Peyer's patch (tissue), 4 donors: ENCODE measurements at places on chromosomes 7 and 10. TPM values are rescaled to one million over a fixed set of nuclear protein-coding genes. Genes with fewer than 3 reads are reported as not detected.

- no peak for DNase-seq
- H3K4me1 ChIP-seq, result no peaks in the 10 kb centered on the region
- H3K36me3 ChIP-seq, result no peaks in the 10 kb centered on the region
- H3K27ac ChIP-seq, result no peak overlapping the region
- no peak overlapping the region for H3K4me3 ChIP-seq
Observed at GRCh38 chr7:37546677-37547076, 98.0 kb upstream of the ELMO1 start.

- no peaks in the 10 kb centered on the region for H3K36me3 ChIP-seq
- DNase-seq, result no peak
- H3K4me3 ChIP-seq, result no peak overlapping the region
- H3K27me3 ChIP-seq, result peaks cover 9% of the 10 kb centered on the region
- H3K4me1 ChIP-seq, result peaks cover 26% of the 10 kb centered on the region
Observed at GRCh38 chr10:101046332-101047238, 15.2 kb upstream of the KAZALD1 start.

Gene CNPY1
- total RNA-seq, result 0.40 TPM

GRCh38 chr7:110119883-110120581 is 970.9 kb upstream of the LRRN3 start:
- no peaks in the 10 kb centered on the region for H3K4me1 ChIP-seq
- no peak overlapping the region for H3K27ac ChIP-seq
- no peak for DNase-seq

Gene LRMDA
- total RNA-seq, result 2.4 TPM

GRCh38 chr10:35369049-35369611 is 32.8 kb downstream of the CCNY start:
- H3K27ac ChIP-seq, result no peak overlapping the region
- H3K4me1 ChIP-seq, result no peaks in the 10 kb centered on the region
- no peaks in the 10 kb centered on the region for H3K27me3 ChIP-seq
